ENCODE measurements at places on chromosomes 16 and 17.

DNA sequence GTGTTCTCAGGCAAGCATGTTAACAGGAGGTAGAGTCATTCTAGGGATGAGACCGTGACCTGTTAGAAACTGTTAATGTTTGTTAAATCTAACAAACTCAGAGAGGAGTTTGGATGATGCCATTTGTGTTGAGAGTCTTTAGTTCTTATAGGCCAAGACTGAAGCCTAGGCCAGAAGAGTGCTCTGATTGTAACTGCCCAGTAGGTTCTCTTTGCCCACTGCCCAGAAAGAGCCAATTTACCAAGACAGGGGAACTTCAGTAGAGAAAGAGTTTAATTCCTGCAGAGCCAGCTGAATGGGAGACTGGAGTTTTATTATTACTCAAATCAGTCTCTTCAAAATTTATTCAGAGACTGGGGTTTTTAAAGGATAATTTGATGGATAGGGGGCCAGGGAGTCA, 42.5 kb downstream of the ARHGAP44 start:
- DNase-seq: no peak

DNA sequence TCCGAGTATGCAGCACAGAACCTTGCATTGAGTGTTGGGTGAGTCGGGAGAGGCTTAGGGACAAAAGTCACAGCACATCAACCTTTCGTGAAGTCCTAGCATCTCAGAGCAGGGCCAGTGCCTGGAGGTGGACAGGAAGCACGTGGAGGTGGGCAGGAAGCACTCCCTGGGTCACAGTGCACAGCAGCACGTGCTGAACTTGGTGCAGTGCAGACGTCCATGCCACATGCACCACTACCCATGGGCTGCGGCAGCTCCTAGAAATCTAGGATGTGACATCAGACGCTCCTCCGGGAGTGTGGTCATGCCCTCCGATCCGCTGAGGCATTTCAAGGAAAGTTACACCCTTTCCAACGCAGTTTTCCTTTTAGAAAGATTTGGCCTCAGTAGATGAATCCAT, 83.4 kb upstream of the CHMP6 start:
- DNase-seq: peak; percentile 6

DNA sequence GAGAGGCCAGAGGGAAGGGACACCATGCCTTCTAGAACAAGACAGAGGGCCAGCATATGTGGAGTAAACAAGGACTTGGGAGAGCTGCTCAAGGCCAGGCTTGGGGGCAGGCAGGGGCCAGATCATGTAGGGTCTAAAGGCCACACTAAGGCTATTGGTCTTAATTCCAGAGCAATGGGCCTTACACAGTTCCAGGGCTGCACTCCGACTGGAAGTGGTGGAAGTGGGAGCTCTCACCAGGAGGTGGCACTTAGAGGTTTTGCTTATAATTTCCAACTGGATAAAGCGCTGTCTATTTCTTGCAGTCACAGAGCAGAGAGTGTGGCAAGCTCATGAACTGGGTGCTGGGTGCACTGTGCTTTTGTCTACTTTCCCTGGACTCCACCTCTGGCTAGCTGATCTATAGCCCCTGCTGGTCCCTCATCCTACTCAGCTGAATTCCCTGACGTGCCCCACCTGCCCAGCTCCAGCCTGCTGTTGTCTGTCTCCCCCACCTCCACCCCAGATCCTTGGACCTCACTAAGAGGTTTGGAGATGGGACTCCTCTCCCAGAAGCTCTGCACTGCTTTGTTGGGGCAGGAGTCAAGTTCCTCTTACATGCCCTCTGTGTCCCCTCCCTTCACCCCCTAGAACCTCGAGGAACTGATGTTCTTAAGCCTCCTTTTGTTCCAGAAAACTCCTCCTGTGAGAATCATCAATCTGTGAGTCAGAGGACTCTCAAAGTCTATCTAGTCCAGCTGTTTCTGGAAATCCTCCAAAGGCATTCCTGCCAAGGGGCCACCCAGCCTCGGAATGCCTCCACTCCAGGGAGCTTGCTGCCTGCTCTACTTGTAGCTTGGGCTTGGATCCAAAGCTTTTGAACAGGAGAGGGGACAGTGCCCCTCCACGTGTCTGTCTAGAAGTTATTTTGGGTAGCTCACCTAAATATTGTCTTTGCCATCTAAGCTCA, 48.1 kb upstream of the KSR1 start:
- no peak for DNase-seq

GRCh38 chr17:9291912-9292560, 270.7 kb downstream of the NTN1 start:
- peak; percentile 74 for DNase-seq

DNA sequence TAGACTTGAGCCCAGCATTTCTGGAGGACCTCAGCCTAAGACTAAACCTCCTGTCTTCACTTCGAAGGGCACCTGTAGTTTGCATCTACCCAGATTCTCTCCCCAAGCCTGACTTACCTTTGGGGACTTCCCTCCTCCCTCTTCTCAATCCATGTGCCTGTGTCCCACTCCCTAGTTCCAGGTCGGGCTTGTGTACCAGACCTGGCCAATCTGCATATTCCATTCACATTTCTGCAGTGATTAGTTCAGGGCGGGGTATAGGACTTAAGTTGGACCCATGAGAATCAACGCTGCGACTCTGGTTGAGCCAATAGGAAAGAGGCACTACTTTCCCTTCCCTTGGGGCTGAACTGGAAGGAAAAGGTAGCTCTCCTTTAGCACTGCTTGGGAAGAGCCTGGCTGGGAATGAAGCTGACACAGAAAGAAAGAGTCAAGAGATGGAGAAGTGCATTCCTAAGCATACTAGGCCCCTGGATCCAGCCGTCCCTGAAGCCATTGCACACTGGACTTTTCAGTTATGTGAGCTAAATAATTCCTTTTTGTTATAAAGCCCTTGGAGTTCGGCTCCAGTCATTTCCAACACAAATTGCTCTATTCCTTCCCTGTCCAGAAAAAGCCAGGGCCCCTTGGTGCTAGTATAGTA, 2.5 kb downstream of the TRADD start:
- DNase-seq: no peak

DNA sequence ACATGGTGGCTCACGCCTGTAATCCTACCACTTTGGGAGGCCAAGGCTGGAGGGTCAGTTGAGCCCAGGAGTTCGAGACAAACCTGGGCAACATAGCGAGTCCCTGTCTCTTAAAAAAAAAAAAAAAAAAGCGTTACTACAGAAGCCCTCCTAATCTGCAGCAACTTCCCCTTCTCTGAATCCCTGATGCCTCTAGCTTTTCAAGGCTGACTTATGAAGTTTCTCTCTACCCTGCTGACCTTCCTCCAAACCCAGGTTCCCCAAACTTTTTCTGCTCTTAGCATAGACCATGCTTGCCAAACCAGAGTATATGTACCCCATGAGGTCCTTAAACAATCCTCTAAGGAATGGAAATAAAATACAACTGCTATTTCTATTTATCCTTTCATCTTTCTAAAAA, 16.4 kb downstream of the LYRM1 start:
- no peak for DNase-seq

GRCh38 chr17:55162556-55162946, 102.2 kb upstream of the HLF start:
- DNase-seq: no peak

- DNase-seq: peak; percentile 55
Observed at GRCh38 chr16:86070971-86071370, 172.0 kb downstream of the IRF8 start.

- no peak for DNase-seq
Observed at GRCh38 chr17:76599694-76600460, 14.2 kb upstream of the ST6GALNAC2 start.

DNA sequence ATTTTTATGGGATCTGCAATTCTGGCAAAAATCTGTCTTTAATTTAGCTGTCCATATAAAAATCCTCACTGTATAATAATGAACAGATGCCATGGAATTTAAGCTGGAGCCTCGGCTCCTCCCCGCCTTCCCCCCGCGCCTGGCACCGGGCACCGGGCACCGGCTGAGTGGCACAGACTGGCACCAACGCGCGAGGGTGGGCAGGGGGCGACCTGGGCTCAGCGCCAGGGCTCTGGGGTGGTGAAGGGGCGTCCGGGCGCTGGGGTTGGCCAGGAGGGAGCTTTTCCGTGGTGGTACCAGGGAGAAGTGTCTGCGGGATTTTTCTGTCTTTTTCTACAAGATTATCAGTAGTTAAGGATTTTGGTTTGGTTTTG, 9.1 kb downstream of the NEUROD2 start:
- no peak for DNase-seq

GRCh38 chr17:38453951-38454421, 25.7 kb downstream of the ARHGAP23 start:
- no peak for DNase-seq

Data from spleen (tissue), 13 donors.